Stimulated activated effector memory CD8-positive, alpha-beta T cell treated with anti-CD3 and anti-CD28 coated beads, Interleukin-12 subunit alpha, Interleukin-12 subunit beta, amount 100 ng/mL, for 72 hours (primary cell): ENCODE measurements at places on chromosomes 6 and 20.

DNA sequence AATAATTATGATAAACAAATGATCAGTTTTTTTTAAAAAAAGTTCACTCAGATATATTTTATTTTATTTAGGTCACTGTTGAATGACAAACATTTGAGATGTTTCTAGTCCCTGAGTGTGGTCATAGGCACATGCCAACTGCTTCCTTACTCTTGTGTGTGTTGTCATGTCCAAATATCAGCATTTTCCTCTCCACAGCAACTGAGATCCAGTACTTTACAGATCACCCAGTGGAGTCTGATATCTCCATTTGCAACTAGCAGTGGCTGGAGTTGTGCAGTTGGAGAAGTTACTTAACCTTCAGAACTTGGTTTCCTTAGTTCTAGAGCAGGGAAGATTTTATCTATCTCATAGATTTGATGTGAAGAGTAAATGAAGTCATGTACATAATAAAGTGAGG, 101.3 kb downstream of the MYB start:
- DNase-seq: no peak

DNA sequence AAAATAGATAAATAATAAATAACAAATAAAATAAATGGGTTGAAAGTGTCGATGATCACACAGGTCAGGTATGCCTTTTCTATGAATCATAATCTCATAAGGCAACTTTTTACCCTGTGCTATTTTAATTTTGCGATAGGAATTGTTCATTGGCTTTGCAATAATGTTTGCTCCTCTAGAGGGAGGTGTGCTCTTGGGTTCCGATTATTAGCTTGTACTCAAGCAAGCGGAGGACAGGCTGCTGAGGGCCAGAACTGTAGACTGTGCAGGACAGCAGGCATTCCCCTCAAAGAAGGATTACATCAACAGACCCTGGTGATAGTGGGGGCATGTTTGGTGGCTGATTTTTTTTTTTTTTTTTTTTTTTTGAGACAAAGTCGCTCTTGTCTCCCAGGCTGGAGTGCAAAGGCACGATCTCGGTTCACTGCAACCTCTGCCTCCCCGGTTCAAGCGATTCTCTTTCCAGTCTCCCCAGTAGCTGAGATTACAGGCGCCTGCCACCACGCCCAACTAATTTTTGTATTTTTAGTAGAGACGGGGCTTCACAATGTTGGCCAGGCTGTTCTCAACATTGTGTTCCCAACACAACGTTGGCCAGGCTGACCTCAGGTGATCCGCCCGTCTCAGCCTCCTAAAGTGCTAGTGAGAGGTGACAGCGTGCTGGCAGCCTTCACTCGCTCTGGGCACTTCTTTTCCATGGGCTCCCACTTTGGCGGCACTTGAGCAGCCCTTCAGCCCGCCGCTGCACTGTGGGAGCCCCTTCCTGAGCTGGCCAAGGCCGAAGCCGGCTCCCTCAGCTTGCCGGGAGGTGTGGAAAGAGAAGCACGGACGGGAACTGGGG, 35.6 kb downstream of the RIOK1 start:
- no peak for DNase-seq

DNA sequence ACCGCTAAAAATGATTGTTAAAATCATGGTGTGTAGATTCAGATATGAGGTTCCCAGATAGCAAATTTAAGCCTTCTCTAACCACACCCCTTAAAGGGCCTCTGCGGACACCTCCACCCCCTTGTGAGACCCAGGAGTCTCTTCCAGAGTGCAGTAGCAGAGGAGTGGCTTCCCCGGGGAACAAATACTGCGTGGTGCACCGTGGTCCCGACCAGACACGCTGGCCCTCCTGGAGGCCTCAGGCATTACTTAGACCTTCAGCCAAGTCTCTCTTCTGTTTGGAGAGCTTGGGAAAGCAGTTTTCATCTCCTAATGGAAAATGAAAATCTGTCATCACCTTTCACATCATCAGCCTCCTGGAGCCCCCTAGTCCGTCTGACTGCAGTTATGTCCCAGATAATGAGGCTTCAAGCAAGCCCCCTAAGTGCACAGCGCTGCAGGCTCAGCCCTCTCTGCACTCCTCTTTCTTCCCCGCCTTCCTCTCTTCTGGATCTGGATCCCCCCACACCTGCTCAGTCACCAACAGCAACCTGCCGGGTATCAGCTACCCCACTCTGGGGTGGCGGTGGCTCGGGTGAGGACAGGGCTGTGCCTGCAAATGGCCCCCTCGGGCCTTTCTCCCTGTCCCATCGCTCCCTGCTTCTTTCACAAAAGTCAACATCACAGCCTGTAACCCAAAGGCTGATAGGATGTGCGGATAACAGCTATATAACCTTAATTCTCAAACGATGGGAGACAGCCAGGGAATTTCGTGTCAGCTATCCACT, 58.8 kb upstream of the TAGAP start:
- no peak for DNase-seq

DNA sequence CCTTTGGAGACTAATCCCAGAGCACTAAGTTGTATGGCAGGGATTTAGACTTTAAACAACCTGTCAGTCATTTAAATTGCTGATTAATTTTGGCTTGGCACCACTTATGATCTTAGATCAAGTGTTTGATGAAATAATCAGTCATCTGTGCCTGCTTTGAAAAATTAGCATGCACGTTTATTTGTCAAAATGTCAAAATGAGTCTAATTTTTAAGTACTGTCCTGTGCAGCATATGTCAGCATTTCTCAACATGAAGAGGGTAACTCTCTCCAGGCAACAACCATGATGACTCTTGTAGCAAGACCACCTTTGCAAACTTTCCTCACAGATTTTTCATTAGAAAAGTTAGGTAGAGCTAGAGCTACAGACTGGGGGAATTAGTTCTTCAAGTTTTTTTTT, 155.7 kb upstream of the GJE1 start:
- no peak for DNase-seq

- no peak for DNase-seq
These were observed 132.7 kb downstream of the SNX5 start for GRCh38 chr20:17835934-17836300.
